ENCODE measurements at places on chromosomes 12 and 14.
A peak's percentile ranks its signal among the peaks of the same experiment; 100 is the strongest.

DNA sequence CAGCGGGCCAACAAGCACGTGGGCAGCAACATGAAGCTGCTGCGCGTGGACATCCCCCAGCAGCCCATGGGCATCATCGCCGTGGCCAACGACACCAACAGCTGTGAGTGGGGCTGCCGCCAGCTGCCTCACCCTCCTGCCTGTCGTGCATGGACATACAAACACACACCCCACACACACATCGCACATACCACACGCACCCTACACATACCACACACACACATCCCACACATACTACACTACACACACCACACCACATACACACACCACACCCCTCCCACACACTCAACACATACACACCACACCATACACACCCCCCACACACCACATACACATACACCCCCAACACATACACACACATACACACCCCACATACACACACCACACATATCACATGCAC is 25.2 kb upstream of the NXPH4 start:
- DNase-seq, result no peak

- no peak for DNase-seq
Measured at GRCh38 chr12:95996034-95996658, at the start of gene HAL. Gene HAL, minus strand, starts transcription at chr12:95996344. Its CDS starts 434 bp downstream, at chr12:95995910.

- DNase-seq, result no peak
Measured at GRCh38 chr14:72651081-72651480, 242.8 kb downstream of the DPF3 start.

- no peak for DNase-seq
Measured at GRCh38 chr12:53461059-53461458, 9.2 kb downstream of the PCBP2 start.

DNA sequence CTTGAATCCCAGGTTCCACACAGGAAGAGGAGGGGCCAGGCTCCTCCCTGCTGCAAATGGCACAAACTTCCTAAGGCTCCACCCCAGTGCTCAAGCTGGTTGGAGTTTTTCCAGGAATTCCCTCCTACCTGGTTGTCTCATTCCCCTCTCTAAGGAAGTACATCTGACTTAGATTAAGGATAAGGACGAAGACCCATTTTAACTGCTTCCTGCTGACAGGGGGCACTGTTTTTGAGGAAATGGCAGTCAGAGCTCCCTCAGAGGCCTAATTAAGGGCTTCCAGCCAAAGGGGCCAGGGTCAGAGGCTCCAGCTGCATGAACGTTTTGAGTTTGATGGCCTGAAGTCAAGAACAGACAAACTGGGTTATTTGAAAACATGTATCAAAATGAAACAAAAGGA is 1084.7 kb downstream of the SLC6A15 start:
- DNase-seq, result no peak

DNA sequence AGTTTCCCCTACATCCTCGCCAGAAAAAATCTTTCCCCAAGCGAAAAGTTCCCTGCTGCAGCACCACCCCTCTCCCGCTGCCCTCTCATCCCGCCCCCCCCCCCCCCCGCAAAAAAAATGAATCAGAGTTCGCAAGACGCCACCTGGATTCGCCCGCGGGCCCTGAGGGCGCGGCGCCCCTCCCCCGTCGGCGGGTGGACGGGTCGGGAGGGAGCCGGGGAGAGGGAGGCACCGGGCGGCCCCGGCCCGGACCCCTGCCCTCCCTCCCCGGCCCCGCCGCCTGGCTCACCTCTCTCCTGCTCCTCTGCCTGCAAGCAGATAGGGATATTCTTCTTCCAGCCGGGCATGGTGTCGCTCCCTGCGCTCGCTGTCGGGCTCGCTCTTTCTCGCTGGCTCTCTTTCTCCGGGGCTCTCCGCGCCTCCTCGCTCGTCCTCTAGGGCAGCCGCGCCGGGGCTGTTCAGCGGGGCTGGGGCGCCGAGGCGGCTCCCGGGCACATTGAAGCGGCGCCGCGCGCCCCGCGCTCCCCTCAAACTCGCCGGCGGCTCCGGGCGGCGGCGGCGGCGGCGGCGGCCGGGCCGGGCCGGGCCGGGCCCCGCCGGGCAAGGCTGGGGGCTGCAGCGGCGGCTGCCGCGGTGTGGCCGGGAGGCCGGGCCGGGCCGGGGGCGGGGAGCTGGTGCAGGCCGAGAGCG is 200.3 kb upstream of the CAND1 start:
- peak; percentile 73 for DNase-seq

All from CD4-positive, alpha-beta T cell (primary cell).